CD4-positive, alpha-beta T cell treated with Interferon alpha-2 for 1 hour (primary cell): ENCODE measurements at places on chromosomes 11 and 22.

DNA sequence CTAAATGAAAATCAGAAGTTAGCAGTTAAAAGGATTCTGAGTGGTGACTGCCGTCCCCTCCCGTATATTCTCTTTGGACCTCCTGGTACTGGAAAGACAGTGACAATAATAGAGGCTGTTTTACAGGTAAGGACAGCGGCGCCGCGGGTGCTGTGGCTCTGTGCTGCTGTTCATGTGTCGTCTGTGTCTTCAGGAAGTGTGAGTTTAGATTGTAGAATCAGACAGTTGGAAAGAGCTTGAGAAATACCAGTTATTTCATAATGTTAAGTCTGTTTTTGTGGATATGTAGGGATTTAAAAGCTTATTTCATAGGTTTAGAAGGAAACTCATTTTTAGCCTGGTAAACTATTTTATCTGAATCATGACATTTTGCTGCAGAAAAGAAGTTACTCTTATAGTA is 27.4 kb upstream of the PANX2 start:
- no peak for DNase-seq

DNA sequence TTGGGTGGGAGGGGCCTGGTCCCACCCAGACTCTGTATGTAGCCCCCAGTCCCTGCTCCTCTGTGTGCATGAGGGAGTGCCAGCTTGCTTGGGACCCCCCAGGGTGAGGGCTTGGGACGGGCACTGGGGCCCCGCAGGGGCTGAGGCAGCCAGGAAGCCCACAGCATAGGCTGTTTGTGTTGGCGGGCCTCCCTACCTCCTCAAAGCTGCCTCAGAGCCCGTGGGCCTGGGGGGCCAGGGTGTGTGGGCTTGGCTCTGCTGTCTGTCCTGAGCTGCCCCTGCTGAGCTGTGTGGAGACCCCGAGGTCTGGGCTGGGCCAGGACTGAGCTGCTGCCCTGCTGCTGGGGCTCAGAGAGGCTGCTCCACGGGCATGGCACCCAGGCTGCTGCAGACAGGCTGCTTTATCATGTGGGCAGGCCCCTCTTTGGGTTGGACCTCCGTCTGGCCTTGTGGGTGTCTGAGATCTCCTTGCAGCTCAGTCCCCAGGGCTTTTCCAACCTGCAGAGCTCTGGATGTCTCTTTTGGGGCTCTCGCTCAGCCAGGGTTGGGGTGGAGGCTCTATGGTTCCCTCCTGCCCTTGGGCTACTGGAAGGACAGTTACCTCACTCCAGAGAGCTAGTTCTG is 3.3 kb downstream of the TSPAN4 start:
- no peak for DNase-seq

DNA sequence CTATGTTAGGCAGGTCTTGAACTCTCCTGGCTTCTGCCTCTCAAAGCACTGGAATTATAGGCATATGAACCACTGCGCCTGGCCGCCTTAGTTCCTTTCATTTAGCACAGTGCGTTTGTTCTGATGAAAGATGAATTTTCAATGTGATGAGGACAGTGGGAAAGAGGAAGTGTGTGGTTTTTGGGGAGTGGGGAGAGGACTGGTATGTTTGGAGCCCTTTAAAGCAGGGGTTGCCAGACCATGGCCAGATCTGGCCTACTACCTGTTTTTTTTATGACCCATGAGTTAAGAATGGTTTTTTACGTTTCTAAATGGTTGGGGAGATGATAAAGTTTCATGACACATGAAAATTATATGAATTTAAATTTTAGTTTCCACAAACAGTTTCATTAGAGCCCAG is 12.5 kb downstream of the ATXN10 start:
- DNase-seq = no peak

GRCh38 chr11:73236205-73236765 is 18.2 kb downstream of the P2RY2 start:
- DNase-seq = no peak

GRCh38 chr11:26187639-26188038 is 144.3 kb upstream of the ANO3 start:
- DNase-seq = no peak

GRCh38 chr11:112931703-112932102 is 29.5 kb upstream of the NCAM1 start:
- DNase-seq = no peak

- no peak for DNase-seq
These were observed 90.6 kb upstream of the FGF3 start for GRCh38 chr11:69909561-69910518.

DNA sequence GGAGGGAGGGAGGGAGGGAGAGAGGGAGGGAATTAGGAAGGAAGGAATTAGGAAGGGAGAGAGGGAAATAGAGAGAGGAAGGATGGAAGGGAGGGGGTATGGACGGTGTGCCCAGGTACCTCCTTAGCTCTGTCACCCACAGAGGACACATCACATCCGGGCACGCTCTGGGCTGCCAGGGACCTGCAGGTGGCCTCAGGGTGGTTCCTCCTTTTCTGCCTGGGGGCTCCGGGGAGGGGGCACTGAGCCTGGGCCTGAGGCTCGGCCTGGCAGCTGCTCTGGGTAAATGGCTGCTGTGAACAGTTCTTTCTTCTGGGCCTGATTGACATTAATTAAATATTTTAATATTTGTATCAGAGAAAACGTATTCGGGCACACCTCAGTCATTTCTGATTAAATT is 733.5 kb downstream of the BRD1 start:
- no peak for DNase-seq

GRCh38 chr11:45279645-45280044 is 6.5 kb downstream of the SYT13 start:
- DNase-seq = no peak

GRCh38 chr22:28171115-28171514 is 252.1 kb upstream of the PITPNB start:
- no peak for DNase-seq

- no peak for DNase-seq
These were observed 34.2 kb downstream of the MICAL2 start for GRCh38 chr11:12144330-12145174.

GRCh38 chr11:100855466-100856067 is 168.5 kb downstream of the ARHGAP42 start:
- no peak for DNase-seq

DNA sequence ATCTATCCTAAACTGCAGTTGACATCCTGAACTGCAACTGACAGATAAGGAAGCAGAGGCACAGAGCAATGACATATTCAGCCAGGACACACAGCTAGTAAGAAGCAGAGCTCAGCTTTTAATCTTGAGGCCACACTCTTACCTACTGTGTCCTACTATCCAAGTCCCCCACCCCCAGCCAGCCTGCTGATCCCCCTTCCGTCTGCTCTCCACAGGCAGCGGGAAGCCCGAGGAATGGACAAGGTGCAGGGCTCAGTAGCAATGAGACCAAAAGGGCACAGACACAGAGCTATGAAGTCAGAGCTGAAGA is 4.3 kb downstream of the POLR3H start:
- DNase-seq = no peak

DNA sequence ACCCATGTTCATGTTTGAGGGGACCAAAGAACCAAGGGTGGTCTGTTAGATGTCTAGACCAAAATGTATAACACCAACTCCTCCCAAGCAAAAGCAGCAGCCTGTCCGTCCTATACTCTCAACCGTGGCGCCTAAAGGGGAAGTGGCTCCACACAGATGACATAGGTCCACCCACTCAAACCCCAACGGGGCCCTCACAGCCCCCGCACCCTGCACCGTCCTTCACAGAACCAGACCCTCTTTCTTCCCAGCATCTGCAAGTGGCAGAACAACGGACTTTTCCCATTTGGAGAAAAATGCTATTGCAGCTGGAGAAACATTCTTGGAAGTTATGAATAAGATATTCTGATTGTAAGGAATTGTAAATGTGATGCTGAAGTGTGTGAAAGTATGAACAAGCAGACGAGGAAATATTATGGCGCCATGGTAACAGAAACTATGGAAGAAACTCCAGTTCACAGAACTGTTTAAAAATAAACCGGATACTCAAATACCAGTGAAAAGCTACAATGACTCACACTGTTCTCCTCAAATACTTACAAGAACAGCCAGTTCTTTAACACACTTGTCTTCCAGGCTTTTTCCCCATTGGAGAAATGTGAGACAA is 76.5 kb upstream of the ARFGAP3 start:
- DNase-seq = no peak

DNA sequence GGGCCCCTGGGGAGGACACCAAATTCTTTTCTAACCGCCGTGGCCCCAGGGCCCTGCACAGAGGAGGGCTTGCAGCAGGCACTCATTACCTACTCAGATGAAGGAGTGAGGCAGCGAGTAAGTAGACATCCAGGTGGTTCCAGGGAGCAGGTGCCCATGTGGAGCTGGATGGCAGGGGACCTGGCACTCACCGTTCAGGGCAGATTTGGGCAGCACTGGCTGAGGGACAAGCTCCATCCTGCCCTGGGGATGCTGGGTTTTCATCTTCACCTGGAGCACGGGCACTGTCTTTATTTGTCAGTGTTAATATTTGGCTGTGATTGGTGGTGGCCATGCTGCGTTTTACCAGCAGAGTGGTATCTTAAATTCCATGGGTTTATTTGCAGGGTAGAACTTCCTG is 1182.7 kb downstream of the BRD1 start:
- no peak for DNase-seq

- no peak for DNase-seq
These were observed 6.0 kb downstream of the RPL3 start for GRCh38 chr22:39313258-39314001.

- DNase-seq = no peak
These were observed 5.8 kb downstream of the POLDIP3 start for GRCh38 chr22:42608823-42609361.

DNA sequence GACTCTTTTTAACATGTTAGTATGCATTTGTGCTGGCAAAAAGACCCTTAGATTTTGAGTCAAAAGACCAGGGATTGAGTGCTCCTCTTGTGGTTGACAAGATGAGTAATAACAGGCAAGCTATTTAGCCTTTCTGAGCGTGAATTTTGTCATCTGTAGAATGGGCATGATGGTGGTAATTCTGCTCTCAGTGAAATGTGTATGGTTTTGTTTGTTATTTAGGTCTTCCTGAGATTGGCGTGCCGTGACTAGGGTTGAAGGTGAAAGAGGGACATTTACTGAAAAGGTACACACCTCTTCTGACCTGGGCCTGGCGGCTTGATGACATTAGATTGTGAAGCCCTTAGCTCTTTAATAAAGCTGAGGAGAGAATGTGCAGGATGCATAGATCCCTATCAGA is 8.4 kb upstream of the CEP295 start:
- DNase-seq = no peak

DNA sequence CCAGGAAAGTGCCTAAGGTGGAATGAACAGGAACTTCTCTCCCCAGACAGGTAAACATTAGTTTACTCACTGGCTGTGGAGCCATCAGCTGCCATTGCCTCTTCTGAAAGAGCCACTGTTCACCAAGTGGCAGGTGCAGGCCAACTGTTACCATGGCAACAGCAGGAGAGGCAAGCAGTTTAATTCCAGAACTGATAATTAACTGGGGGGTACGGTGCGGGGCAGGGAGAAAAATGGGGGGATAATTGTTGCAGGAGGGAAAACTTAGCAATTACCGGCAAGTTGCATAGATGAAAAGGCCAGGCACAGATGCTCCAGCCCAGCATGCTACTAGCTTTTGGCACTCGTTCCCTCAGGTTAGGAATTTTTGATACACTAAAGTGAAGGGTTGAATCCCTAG is 85.1 kb downstream of the TRIM44 start:
- no peak for DNase-seq

DNA sequence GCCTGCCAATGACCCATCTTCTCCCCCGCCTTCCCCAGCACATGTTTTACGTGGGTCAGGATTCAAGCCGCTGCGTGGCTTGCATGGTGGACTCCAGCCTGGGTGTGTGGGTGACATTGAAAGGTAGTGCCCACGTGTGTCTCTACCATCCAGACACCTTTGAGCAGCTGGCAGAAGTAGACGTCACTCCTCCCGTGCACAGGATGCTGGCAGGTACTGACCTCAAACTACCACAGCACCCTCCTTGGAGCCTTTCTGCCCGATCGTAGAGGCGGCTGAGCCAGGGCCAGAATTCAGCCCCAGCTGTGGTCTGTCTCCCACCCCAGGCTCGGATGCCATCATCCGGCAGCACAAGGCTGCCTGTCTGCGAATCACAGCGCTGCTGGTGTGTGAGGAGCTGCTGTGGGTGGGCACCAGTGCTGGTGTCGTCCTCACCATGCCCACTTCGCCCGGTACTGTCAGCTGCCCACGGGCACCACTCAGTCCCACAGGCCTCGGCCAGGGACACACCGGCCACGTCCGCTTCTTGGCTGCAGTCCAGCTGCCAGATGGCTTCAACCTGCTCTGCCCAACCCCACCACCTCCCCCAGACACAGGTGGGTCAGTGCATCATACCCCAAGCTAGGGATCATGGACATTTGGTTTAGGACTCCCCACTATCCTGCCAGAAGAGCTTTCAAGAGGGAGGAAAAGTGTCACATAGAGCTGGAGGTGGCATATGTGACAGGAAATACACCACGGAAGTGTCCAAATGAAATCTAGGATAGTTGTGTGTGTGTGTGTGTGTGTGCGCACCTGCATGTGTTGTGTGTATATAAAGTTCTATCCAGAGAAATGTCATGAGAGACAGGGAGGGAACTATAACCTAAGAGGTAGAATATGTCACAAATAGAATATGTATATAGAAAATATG is 10.6 kb upstream of the RELT start:
- DNase-seq = no peak

DNA sequence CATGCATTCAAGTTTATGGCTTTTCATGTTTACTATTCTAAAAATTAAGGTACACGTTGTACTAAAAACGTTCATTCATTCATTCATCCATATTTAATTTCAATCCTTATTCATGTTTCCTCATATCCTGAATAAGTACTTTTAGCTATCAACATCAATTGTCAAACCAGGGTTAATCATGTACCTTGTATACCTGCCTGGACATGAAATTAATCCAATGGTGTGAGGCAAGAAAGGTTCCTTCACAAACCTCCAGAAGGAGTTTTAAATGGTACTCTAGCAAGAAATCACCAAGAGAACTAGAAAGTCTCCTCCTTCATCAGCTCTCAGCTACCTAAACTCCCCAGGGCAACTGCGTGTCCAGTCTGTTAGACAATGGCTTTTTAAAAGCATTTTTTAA is 33.4 kb downstream of the TMEM123 start:
- DNase-seq = no peak

DNA sequence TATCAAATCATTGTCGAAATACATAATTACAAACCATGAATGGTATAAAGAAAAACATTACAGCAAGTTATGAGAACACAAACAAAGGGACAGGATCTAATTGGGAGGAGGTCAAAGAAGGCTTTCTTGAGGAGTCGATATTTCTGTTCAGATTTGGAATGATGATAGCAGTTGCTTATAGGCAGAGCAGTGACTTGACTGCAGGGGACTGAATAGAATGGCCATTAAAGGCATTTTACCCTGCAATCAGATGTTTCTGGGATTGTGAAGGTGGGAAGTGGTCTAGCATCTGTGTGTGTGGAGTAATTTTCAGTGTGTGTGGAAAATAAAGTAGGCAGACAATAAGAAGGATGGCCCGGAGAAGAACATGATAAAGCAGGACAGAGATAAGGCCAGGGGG is 41.0 kb downstream of the BLID start:
- no peak for DNase-seq

GRCh38 chr11:66150140-66150539 is 80.1 kb downstream of the PACS1 start:
- no peak for DNase-seq
